ENCODE measurements at places on chromosomes 3 and 15.

DNA sequence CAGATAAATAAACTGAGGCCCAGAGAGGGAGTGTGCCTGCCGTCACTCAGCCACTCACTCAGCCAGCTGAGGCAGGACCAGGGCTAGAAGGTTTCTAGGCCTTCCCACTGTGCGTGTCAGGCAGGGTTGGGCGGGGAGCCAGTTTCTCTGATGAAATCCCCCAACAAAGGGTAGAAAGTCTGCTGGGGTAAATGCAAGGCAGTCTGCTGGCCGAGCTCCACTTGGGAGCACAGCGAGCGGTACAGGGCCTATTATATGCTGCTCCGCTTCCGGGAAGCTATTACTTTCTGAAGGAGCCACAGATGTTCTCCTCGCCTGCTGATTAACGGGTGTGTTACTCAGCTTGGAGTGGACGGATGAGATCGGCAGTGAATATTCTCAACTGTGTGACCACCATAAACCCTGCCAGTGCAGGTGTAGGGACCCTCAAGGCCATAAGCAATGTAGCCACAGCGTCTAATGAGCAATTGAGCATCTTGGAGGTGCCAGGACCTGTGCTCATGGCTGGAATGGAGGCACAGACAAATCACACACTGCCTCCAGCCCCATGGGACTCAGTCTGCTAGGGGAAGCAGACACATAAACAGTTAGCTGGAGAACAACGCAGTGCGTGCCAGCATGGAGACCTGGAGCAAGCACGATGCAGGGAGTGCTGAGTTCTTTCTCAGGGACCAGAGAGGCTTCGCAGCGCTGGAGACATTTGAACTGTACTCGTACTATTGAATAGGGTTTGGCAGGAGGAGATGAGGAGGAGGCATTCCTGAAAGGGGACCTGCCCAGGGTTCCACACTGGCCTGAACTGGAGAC lies 42.1 kb downstream of the CORO2B start:
- DNase-seq = no peak

DNA sequence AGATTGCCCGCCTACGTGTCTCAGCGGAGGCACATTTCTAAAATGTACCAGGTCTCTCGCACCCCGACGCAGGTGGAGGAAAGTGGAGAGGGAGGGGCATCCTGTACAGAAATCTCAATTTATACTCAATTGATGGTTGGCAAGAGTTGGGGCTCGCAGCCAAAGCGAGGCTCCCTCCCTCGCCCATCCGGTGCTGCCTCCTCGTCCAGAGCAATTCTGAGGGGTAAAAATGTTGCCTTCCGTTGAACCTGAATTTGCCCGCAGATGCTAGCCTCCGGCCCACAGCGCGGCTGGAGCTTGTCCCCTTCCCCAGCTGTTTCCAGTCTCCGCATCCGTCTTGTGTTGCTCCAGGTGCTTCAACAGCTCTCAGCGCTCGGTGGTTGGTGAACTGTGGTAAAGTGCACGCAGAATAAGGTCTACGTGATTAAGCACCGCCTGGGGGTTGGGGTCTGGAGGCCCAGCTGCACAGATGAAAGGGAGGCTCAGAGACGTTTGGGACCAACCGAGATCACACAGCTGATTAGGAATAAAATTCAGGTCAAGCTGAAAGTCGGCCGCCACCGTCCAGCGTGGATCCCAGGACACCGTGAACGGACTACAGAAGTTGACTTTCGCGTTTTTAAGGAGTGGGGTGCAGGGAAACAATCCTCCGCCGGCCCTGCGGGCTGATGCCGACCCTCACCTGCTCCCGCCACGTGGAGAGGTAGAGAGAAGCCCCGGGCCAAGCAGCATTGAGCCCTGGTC lies 846 bp upstream of the POLG start:
- DNase-seq = no peak

GRCh38 chr3:42451116-42451515 lies 40.7 kb upstream of the LYZL4 start:
- DNase-seq = peak; percentile 49

- no peak for DNase-seq
Observed at GRCh38 chr3:36928220-36928619, 16.6 kb downstream of the TRANK1 start.

- DNase-seq = no peak
Observed at GRCh38 chr3:45223889-45224727, 2.0 kb downstream of the TMEM158 start.

GRCh38 chr3:40432793-40433192 lies 24.3 kb upstream of the RPL14 start:
- peak; percentile 25 for DNase-seq

GRCh38 chr3:196636369-196637349 lies 2.8 kb upstream of the NRROS start:
- DNase-seq = no peak

- DNase-seq = peak; percentile 42
Observed at GRCh38 chr15:49415638-49416037, 7.4 kb upstream of the FGF7 start.

- DNase-seq = no peak
Observed at GRCh38 chr3:32758375-32758753, 59.4 kb upstream of the TRIM71 start.

DNA sequence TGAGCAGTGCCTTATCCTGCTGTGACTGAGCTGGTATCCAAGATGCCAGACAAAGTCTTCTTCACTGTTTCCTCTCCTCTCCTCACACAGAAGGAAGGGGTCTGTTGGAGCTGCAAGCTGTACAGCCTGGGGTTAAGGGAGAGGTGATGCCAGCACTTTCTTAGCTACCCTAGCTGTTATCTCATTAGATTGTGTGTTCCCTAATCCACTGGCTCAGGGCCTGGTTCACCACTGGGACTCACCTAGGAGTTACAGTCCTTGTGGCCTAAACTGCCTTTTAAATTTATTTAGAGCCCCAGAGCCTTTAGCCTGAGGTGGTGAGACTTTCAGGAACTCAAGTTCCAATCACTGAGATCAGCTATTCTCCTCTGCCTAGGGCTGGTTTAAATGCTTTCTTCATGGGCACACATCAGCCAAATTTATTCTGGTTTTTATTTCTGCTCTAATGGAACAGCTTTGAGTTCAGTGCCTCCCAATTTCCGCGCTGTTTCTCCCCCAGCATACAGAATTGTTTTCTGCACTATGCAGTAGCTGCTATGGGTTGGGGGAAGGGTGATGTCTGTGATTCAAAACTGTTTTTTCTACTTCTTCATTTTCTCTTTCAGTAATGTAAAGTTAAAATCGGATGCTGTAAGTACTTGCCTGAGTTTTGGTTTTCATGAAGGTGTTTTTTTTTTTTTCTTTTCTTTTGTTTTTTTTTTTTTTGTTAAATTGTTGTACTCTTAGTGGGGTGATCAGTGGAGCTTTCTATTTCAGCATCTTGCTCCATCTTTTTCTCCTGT lies 198.8 kb downstream of the DOCK3 start:
- no peak for DNase-seq

GRCh38 chr15:80684697-80685096 lies 10.4 kb upstream of the ABHD17C start:
- DNase-seq = peak; percentile 58

DNA sequence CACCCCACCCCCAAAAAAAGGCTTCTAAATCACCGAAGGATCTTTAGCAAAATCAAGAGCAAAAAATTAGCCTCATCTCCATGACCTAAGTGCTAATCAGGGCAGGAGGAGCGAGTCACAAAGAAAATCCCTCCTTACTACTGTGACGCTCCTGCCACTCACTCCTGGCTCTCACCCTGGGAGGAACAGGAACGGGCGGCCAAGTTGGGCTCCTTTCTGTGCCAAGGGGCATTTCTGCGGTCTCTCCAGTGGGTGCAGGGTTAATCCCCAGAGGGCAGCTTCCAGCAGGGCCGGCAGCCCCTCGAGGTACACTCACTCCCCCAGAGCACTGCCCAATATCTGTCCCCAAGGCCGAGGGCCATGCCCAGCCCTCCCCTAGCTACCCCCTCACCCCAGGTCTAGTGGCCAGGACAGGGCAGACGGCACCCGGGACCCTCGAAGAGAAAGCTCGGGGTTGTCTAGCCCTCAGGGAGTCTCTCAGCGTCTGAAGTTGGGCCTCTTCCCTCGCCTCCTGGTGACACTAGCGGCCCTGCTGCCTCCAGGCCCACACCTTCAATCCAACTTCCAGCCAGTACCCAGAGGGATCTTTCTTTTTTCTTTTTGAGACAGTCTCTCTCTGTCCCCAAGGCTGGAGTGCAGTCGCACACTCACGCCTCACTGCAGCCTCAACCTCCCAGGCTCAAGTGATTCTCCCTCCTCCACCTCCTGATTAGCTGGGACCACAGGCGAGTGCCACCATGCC lies 706 bp downstream of the CAV3 start:
- DNase-seq = no peak

DNA sequence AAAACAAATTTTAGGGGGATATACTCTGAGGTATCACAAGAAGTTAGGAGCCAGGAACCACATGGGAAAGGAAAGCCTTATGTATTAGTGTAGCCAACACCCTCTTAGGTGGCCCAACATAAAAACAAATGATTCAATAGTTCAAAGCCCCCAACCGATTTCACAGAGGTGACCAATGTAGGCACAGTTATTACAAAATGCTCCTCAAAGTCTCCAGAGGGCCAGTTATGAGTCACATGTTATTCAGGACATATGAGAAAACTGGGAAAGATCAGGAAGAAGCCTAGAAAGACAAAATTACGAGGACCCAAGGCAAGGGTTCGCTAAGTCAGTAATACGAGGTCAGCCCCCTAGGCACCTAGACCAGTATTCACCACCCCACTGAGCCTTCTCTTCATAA lies 29.9 kb upstream of the FBN1 start:
- DNase-seq = no peak

- no peak for DNase-seq
Observed at GRCh38 chr3:102224171-102224570, 210.6 kb upstream of the ZPLD1 start.

DNA sequence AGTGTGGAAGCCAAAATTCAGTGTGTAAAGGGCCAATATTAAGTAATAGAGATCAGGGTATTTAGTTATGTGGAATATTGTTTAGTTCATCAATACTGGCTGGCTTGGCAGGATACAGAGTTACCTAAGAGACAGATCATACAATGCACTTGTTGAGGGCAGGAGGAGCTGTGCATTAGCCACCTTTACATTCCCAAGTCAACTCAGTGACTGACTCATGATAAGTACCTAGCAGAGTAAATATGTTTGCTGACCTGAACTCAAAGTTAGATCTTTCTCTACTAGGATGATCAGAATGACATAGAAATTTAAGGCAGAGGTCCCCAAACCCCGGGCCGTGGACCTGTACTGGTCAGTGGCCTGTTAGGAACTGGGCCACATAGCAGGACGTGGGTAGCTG lies 3.5 kb upstream of the ABHD17C start:
- DNase-seq = no peak

- DNase-seq = no peak
Observed at GRCh38 chr3:126376444-126376843, 18.3 kb upstream of the CFAP100 start.

GRCh38 chr3:107761391-107761790 lies 238.6 kb downstream of the BBX start:
- DNase-seq = no peak

- DNase-seq = no peak
Observed at GRCh38 chr3:88013592-88013991, 45.2 kb downstream of the CGGBP1 start.

GRCh38 chr3:160746976-160747375 lies 9.1 kb upstream of the PPM1L start:
- DNase-seq = no peak

DNA sequence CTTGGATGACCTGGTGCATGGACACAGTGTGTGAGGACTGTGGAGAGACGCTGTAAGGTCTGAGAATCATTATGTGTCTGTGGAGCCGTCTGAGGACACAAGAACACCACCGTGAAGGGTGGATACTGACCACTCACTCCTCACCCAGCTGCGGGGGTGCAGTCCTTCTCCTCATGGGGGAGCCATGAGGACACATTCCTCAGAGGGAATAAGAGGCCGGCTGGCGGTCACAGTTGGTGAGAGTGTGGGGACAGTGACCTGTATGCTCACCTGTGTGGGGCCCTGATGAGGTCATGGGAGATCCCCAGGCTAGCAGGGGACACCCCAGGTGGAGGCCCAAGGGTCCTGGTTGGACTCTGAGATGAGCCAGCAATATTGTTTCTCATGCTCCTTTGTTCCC lies 2.5 kb upstream of the TRPM1 start:
- DNase-seq = no peak

DNA sequence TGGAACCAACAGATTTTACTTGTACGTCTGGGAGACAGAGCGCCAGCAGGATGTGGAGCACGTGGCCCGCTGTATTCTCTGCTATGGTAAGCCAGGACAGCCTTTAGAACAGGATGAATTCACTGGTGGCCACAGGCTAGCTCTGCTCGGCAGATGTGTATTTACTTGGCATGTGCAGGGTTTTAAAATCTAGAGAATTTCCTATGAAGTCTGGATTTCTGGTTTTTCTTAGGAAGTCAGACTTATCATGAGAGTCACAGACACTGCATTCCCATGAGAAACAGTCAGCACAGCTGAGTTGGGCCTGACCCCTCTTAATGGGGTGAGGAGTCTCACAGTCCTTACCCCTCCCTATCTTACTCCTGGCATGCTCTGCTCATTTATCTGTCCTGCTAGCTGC lies 84.6 kb upstream of the COL6A5 start:
- DNase-seq = no peak

DNA sequence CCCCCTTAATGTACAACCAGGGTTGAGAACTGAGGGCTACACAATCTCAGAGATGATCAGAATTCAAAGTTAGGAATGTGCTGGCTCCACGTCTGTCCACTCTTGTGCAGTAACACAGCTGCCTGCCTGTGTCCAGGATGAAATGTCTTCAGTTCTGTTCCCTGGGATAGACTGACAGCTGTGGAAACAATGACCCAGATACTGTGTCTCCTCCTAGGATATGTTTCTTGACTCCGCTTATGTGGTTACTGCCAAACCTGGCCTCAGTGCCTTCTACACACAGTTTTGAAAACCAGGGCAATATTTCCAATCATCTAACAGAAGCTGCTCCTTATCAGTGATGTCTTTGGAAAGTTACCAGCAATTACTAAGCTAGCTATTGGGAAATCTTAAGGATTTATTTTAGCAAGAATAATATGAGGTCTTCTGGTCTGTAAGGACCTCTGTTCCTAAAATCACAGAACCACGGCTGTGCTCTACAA lies 67.6 kb downstream of the NOX5 start:
- no peak for DNase-seq

GRCh38 chr3:154718053-154718452 lies 288.1 kb upstream of the GPR149 start:
- DNase-seq = no peak

DNA sequence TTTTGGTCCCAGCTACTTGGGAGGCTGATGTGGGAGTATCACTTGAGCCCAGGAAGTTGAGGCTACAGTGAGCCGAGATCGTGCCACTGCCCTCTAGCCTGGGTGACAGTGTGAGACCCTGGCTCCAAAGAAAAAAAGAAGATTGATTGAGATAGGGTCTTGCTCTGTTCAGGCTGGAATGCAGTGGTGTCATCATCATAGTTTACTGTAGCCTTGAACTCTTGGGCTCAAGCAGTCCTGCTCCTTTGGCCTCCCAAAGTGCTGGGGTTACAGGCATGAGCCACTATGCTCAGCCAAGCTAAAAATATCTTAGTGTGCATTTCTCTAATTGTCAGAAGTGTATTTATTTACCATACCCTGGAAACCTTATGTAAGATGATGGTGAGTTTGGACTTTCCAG lies 43.9 kb downstream of the IGF1R start:
- no peak for DNase-seq
